ENCODE measurements at places on chromosomes 11 and 22. TPM values are rescaled to one million over a fixed set of nuclear protein-coding genes. Genes with fewer than 3 reads are reported as not detected.

GRCh38 chr11:2094354-2095197 is 44.6 kb downstream of the IGF2 start:
- no peak for DNase-seq

- no peak for DNase-seq
Measured at GRCh38 chr11:115226556-115226955, 277.7 kb downstream of the CADM1 start.

Gene PDGFB
- total RNA-seq = 16.6 TPM

Gene FGF19
- total RNA-seq = not detected

DNA sequence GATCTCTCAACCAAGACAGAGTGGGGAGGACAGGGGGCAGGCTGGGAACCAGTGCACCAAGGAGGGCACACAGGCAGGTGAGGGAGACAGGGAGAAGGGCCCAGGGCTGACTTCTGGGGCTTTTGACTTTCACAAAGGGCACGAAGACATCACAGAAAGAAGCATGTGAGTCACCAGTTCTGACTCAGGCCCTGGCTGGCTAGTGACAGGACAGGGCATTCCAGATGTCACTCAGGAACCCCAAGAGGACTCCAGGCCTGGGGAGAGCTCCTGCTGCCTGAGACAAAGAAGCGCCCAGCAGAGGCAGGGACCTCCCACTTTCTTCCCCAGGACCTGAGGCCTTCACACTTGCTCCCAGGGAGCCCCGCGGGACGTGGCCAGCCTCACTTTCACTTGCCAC is 497.2 kb downstream of the BUD13 start:
- no peak for DNase-seq
